ENCODE measurements at places on chromosomes 5 and 9.

DNA sequence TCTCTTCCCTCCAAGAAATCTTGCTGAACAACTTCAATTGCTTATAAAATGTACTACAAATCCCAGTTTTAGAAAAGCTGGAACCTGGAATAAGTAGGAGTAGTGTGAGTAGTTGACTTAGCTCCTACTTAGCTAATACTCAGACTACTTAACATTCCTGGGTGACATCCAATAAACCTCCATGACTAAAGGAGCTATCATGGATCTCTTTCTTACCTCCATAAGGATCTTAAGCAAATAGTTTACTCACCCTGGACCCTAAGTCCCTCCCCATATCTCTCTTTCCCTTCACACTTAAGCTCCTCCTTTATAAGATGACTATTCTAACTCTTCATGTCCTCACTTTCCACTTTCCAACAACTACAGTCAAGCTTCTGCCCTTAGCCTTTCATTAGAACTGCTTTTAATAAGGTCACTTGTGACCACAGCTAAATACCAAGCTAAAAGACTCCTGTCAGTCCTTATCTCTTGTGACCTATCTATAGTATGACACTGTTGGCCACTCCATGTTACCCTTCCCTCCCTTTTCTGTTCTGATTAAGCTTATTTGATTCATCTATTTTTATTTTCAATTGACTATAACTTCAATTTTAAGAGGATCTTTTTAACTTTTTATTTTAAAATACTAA lies 194.9 kb downstream of the RFX3 start:
- no peak for DNase-seq

DNA sequence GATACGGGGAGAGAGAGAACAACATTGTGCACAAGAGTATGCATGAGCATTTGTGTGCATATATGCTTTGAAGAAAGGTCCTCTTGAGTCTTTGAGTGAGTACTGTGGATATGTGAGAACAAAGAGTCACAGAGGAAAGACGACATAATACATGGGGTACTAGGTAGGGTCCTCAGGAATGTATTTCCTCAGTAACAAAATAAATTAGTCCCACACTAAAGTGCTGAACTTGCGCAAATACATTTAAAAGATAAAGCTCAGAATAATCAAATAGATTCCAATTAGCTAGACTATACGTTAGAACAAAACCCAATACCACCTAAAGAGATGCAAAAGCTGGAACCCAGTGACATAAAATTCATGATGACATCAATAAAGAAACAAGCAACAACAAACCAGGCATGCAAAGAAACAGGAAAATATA lies 70.8 kb downstream of the RAPGEF6 start:
- no peak for DNase-seq

GRCh38 chr5:124056991-124057723 lies 545.2 kb downstream of the CSNK1G3 start:
- DNase-seq: no peak

- no peak for DNase-seq
Measured at GRCh38 chr9:87850391-87850790, 32.3 kb upstream of the SPATA31E1 start.

DNA sequence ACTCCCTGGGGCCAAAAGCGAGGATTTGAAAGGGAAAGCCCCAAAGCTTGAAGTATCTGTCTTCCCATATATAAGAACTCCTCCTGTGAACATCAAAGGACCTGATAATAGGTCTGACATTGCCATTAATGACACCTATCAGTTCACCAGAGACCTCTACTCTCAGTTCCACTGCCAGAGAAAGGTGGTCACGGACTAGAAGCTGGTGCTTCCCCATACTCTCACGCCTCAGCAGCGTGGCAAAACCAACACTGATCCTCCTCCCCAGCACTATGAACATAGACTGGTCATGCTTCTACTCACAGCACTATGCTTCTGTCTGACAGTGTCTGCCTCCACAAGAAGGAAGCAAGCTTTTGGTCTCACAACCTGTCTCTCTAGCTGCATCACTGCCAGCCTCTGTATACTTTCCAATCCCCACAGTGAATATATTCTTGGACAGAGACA lies 37.9 kb downstream of the NRG2 start:
- DNase-seq: no peak

DNA sequence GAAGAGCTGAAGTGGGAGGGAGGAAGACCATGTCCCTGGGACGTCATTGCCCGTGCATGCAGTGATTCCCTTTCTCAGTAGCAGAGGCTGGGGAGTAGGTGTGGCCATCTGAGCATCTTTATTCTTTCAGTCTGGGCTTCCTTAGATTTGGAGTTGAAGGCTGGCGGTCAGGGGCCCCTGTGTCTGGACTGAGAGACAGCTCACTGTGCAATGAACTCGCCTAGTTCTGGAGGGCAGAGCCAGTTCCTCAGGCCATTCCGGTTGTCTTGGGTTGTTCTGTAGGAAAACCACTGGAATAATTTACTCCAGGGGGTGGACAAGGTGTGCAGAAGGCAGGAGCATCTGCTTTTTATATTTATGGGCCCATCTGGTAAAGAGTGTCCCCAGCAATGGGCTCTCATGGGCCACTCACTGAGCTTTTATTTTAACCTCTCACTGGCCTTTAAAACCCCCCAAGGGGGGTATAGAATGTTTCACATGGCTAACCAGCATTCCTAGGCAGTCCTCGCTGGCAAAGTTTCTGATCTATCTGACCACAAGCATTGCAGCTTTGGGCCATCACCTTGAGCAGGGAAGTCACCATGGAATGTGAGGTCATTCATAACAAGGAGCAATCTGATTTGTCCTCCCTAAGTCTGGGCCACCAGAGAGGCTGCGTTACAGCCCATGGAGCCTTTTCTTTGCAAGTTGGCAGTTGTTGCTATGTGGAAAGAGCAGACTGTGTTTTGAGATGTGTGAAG lies 9.2 kb downstream of the STC2 start:
- DNase-seq: no peak

- no peak for DNase-seq
Measured at GRCh38 chr5:53507013-53507412, 26.6 kb downstream of the FST start.

DNA sequence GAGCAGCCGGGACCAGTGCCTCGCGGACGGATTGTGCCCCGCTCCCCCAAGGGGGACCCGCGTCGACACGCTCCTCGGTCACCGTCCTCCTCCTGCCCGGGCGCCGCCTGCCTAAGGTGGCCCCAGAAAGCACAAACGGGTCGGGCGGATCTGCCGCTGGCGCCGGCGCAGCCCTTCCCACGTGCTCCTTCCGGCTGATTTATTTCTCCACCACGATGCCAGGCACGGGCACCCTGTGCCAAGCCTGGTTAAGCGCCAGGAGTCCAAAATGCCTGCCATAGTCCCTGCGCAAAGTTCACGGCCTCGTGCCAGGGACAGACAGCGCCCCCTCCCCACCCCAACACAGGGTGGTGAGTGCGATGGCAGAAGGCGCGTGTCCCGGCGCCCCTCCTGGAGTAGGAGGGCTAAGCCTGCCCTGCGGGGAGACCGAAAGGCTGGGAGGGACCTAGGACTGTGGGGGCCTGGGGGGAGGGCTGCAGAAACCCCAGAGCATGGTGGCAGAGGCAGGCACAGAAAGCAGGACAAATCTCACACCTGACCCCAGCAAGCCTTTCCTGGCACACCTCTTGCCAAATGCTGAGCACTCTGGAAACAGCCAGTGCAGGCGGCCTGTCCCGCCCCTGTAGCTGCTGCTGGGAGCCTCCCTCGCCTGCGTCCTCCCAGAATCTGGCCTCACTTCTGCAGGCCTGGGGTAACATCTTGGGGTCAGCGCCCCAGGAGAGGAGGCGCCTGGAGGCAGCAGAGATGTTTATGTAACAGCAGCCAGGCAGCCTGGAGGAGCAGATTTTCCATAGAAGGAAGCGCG lies 1.1 kb upstream of the NOTCH1 start:
- DNase-seq: peak; percentile 51

- no peak for DNase-seq
Measured at GRCh38 chr9:88531920-88532698, 2.9 kb upstream of the NXNL2 start.

DNA sequence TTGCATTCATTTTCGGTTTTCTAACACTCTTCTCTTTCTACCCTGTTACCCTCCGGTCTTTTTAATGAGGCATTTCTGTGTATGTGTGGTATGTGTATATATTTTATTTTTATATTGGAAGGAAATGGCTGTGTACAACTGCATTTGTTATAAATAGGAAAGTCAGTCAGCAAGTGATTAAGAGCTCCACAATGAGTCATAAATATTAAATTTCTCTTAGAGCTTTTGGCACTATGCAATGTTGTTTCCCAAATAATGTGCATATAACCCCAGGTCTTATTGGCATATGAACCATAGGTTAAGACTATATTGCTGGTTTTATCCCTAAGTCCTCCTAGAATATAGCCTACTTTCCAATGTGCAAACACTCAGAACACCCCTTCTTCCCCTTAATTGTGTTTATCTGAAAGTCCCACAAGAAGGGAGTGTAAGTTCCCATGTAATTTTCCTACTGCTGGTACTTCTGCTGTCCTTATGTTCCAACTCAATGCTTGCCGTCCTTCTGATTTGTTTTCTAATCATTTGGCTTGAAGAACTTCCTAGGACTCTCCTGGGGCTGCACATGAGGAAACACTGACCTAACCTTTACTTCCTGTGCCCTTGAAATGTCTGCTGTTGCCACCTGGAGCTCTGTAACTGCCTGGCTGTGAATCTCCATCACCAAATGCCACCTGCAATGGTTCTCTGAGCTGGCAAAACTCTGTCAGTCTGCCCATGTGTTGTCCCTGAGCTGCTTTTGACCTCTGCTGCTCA lies 65.5 kb upstream of the PCSK5 start:
- no peak for DNase-seq

- no peak for DNase-seq
Measured at GRCh38 chr9:78397045-78397444, 100.1 kb downstream of the PSAT1 start.

DNA sequence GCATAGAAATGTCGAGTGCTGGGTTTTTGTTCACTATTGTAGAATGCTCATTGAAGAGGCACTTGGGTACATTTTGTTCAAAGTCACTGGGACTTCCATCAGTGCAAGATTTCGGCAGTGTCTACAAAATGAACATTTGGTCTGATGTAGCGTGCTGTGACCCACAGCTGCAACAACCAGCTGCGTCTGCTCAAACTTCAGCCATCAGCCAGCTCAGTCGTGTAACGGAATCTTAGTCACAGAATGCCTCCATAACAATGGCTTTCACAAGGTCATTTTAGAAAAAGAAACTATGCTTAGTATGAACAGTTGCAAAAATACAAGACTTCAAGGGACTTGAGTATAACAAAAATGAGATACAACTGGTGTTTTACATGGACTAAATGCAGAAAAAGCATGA lies 828.1 kb upstream of the GRAMD2B start:
- DNase-seq: no peak

- peak; percentile 89 for DNase-seq
Measured at GRCh38 chr5:177133096-177133852, at the start of gene NSD1. NSD1 (plus strand) TSS chr5:177133773; CDS start chr5:177135104, 1,331 bp downstream.

DNA sequence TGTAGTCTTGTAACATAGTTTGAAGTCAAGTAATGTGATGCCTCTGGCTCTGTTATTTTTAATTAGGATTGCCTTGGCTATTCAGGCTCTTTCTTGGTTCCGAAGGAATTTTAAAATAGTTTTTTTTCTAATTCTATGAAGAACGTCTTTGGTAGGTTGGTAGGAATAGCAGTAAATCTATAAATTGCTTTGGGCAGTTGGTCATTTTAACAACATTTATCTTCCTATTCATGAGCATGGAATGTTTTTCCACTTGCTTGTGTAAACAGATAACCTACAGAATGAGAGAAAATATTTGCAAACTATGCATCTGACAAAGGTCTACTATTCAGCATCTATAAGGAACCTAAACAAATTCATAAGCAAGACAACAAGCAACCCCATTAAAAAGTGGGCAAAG lies 173.2 kb upstream of the TRPC7 start:
- DNase-seq: no peak

DNA sequence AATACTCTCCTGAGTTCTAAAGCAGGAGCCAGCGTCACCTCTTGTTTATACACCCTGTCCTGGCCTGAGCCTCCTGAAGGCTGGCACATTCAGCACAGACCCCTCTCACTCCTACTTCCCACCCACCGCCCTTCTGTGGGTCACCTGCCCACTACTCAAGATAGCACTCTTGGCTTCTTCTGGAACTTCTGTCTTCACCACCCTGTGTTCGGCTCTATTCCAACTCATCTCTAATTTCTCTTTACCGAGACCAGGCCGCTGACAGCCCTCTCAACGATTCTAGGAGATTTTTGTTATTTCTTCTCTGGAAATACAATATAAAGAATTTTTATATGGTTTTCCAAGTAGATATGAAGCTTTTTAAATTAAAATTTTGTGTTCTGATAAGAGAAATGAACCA lies 57.4 kb downstream of the IRF1 start:
- DNase-seq: no peak

GRCh38 chr5:62607615-62608014 lies 29.0 kb downstream of the LRRC70 start:
- no peak for DNase-seq

DNA sequence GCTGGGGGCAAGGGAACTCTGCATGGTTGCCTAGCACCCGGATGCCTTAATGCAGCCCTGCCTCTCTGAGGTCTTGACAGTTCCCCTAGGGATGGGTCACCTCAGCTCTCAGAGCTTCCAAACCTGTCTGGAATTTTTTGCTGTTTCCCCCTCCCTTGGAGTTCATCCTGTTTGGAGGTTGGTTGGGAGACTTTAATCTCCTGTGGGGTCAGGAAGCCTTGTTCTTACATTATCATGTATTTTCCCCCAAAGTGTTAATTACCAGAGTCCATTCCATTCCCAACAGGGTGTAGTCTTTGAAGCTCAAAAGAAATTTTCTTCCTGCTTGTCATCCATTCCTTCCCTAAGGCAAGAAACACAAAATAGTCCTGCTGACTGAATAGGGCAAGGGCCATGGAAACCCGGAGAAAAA lies 150.3 kb upstream of the SPRY4 start:
- DNase-seq: no peak

DNA sequence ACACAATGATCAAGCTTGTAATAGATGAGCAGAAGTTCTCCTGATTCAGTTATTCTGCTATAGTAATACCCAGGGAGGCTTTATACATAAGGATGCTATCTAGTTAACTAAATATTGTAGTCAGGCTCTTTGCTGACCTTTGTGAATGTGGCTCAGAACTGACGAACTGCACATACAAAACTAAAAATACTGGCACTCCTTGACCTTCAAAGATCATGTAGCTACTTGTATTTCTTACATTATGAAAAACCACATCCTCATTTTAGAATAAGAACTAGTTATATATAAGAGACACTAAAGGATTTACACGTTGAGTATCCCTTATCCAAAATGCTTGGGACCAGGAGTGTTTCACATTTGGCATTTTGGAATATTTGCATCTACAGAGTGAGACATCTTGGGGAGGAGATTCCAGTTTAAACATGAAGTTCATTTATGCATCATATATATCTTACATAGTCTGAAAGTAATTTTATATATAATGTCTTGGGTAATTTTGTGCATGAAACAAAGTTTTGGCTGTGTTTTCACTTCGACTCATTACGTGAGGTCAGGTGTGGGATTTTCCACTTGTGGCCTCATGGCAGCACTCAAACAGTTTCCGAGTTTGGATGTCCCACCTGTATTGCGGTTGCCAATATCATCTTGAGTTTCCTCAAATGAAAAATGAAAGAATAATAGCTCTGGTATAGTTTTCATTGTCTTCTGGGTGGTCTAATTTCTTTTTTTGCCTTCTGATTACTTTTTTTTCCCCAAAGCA lies 58.4 kb upstream of the FBXL7 start:
- no peak for DNase-seq

GRCh38 chr5:72372331-72372730 lies 52.2 kb downstream of the PTCD2 start:
- no peak for DNase-seq

- DNase-seq: no peak
Measured at GRCh38 chr5:33065131-33065530, 354.0 kb downstream of the NPR3 start.

- no peak for DNase-seq
Measured at GRCh38 chr9:90060256-90060655, 455.4 kb downstream of the GADD45G start.

- DNase-seq: no peak
Measured at GRCh38 chr5:92906798-92907376, 674.1 kb downstream of the NR2F1-AS1 start.
